ENCODE measurements at places on chromosomes 7 and 10.

GRCh38 chr7:7944619-7945282, 23.8 kb upstream of the GLCCI1 start:
- DNase-seq: no peak

GRCh38 chr7:5636446-5636835, 145.0 kb downstream of the RNF216 start:
- no peak for DNase-seq

DNA sequence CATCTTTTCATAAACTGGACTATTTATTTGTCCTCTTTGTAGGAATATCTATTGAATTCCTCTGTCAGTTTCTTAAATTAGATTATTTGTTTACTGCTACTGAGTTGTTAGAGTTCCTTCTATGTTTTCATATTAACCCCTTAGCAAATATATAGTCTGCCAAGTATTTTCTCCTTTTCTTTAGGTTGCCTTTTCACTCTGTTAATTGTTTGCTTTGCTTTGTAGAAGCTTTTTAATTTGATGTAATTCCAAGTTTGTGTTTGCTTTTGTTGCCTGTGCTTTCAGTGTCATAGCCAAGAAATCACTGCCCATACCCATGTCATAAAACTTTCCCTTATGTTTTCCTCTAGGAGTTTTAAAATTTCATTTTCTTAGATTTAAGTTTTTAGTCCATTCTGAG, 256.2 kb upstream of the SEMA3A start:
- no peak for DNase-seq

DNA sequence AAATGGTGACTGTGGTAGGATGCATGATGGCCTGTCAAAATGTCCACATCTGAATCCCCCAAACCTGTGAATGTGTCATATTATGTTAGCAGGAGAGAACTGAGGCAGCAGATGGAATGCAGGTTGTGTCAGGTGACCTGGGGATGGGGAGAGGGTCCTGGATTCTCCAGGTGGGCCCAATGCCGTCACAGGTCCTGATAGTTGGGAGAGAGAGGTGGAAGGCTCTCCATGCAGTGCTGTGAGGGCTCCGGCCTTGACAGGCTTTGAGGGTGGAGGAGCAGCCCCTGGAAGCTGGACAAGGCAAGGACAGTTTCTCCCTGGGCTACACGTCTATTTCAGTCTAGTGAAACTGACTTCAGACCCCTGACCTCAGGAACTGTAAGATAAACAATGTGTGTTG, 330.9 kb upstream of the ZNF32 start:
- DNase-seq: no peak

GRCh38 chr7:148487912-148488311, 102.7 kb upstream of the C7orf33 start:
- no peak for DNase-seq

GRCh38 chr7:54253036-54253373, 289.2 kb upstream of the VSTM2A start:
- no peak for DNase-seq

GRCh38 chr10:124716369-124716768, 27.8 kb downstream of the FAM53B start:
- DNase-seq: no peak

GRCh38 chr7:117673367-117673766, 193.5 kb downstream of the CFTR start:
- DNase-seq: no peak

GRCh38 chr10:15027741-15028140, 16.0 kb upstream of the OLAH start:
- no peak for DNase-seq

GRCh38 chr7:22700559-22701002, 26.4 kb upstream of the IL6 start:
- DNase-seq: peak; percentile 19

DNA sequence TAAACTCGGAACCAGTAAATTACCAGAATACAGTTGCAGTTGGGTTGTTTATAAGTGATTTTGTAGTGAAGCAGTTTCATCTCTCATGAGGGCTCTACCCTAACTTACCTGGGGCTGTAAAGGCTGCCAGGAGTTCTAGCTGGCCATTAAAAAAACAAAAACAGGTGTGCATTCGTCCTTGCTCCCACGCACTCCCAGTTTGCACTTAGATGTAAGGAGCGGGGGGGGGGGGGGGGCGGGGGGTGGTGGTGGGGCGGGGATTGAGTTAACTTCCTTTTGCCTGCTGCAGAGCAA, 2.3 kb upstream of the PFKFB3 start:
- no peak for DNase-seq

DNA sequence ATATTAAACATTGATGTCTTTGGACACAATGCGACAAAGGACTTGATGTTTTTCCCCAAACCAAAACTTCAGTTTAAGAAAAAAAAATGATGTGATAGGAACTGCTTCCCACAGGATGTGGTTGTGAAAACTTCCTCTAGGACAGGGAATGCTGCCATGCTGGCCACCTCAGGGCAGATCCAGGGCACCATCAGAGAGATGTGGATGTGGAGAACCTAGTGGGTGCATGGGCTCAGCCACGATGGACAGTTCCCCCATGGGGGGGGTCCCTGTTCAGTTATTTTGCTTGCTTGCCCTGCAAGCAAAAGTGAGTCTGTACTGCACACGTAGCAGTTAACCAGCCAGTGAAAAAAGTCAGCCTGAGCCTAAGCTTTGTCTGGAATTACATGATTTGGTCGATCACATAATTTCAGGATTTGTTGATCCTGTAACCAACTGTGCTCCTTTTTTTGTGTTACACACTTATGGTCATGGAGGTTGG, 36.3 kb downstream of the LAMB4 start:
- no peak for DNase-seq

DNA sequence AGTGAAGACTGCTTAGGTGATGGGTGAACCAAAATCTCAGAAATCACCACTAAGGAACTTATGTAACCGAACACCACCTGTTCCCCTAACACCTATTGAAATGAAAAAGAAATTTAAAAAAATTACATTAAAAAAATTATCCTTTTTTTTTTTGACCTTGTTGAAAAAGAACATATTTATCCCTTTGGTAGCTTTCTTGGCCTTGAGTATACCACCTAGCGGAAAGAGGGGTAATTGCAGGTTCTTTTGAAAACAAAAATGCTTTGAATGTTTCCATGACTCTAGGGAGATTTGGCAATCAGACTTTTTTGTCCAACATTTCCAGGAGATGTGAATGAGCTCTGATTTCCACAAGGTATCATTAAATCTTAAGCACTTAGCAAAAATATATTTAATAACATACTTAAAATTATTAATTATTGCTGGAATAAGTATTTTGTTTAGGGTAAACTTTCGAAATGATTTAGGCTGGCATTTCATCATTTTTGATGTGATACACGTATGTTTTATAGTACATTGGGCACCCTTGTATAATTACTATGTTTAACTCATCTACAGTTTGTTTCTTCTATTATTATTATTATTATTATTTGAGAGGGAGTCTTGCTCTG, 47.0 kb upstream of the ELMO1 start:
- DNase-seq: peak; percentile 49

DNA sequence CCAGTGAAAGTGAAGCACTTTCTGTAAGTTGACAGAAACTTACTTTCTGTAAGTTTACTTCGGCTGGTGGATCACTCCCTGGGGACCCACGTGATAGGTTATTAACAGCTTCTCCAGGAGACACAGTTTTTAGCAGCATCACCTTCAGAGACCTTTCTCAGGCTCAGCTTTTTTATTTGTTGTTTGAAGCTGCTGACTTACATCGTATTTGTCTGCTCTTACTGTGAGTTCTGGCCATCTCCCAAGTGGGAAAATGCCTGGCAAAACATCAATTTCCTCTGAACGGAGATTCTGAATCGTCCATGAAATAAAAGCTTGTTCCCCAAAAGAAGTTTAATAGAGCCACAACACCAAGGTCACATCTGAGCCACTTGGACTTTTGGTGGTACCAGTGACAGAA, 178.7 kb upstream of the PODXL start:
- DNase-seq: no peak

DNA sequence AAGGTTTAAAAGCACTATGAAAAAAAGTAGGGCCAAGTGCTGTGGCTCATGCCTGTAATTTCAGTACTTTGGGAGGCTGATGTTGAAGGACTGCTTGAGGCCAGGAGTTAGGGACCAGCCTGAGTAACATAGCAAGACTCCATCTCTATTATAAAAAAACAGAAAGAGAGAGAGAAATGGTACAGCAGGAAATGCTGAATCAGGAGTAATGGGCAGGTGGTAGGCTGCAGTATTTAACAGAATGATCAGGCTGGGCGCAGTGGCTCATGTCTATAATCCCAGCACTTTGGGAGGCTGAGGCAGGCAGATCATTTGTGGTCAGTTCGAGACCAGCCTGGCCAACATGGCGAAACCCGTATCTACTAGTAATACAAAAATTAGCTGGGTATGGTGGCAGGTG, 49.6 kb downstream of the SCD start:
- no peak for DNase-seq

- DNase-seq: no peak
These were observed 81.3 kb downstream of the OSBPL3 start for GRCh38 chr7:24898691-24899090.

DNA sequence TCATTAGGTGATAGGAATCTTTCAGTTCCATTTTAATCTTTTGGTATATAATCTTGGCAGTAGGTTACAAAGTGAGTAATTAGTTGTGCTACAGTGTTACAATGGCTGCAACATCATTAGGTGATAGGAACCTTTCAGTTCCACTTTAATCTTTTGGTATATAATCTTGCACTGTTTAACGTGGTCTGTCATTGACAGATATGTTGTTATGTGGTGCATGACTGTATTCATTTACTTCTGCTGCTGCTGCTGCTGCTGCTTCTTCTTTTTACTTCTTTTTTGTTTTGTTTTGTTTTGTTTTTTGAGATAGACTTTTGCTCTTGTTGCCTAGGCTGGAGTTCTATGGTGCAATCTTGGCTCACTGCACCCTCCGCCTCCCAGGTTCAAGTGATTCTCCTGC, 28.6 kb downstream of the ST7 start:
- DNase-seq: no peak

- DNase-seq: no peak
These were observed 1104.2 kb upstream of the LRRN3 start for GRCh38 chr7:109986701-109987100.

- DNase-seq: peak; percentile 12
These were observed 10.4 kb upstream of the PRKG1 start for GRCh38 chr10:51063659-51064535.

DNA sequence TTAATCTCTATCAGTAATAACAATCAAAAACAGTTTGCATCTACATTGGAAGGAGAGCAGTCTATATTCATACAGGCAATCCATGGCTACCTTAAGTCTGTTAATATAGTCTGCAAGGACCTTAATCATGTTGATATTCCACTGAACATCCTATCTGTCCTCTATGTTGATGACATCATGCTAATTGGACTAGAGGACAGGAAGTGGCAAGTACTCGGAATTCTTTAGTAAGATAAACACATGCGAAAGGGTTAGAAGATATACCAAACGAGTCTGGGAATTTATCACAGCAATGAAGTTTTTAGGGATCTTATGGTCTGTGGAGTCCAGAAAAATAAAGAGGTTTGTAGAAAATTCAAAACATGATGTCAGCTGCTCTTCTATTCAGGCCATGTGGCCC, 11.3 kb upstream of the SAMD9L start:
- DNase-seq: no peak

GRCh38 chr7:138866353-138866752, 68.4 kb upstream of the ATP6V0A4 start:
- DNase-seq: no peak

DNA sequence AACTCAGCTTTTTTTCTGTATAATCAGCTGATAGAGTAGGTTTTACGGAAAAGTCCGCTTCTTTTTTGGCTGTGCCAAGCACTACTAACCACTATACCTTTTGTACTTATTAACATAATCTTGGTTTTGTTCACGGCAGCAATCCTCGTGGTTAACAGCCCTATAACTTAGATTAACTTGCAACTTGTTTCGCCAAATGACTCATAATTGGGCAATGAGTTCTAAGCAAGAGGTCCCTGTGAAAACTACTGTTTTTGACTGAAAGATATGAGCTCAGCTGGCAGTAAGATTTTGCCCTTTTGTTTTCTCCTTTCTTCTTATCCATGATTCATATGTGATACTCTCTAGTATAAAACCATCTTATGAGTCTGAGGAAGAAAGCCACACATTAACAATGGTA, 345.0 kb upstream of the PCDH15 start:
- DNase-seq: no peak

DNA sequence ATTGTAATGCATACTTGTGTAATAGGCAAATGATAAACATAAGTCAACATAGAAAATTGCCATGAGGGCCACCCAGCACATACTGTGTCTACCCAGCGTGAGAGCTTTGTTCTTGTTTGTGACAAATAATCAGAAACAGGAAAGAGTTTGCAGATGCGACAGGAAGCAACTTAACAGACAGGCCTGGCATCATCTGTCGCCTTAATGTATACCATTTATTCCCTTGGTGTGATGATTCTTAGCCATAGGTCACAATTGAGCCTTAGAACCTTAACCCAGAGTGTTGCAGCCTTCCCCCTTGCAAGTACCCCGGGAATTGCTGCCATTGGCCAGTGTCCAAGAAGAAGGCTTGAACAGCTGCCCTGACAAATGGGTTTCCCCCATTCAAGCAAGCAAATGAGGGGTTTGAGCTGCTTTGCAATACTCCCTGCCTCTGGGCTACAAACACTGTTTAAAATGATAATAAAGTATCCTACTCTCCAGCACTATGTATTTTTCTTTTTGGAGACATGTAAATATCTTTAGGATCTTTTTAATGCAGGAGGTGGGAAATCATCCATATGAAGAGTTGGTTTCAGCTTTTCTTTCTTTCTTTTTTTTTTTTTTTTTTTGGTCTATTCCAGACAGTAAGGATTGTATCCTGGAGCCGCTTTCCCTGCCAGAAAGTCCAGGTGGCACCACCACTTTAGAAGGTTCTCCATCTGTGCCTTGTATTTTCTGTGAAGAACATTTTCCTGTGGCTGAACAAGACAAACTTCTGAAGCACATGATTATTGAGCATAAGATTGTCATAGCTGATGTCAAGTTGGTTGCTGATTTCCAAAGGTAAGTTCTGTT, 80.0 kb downstream of the ZNF277 start:
- DNase-seq: no peak

DNA sequence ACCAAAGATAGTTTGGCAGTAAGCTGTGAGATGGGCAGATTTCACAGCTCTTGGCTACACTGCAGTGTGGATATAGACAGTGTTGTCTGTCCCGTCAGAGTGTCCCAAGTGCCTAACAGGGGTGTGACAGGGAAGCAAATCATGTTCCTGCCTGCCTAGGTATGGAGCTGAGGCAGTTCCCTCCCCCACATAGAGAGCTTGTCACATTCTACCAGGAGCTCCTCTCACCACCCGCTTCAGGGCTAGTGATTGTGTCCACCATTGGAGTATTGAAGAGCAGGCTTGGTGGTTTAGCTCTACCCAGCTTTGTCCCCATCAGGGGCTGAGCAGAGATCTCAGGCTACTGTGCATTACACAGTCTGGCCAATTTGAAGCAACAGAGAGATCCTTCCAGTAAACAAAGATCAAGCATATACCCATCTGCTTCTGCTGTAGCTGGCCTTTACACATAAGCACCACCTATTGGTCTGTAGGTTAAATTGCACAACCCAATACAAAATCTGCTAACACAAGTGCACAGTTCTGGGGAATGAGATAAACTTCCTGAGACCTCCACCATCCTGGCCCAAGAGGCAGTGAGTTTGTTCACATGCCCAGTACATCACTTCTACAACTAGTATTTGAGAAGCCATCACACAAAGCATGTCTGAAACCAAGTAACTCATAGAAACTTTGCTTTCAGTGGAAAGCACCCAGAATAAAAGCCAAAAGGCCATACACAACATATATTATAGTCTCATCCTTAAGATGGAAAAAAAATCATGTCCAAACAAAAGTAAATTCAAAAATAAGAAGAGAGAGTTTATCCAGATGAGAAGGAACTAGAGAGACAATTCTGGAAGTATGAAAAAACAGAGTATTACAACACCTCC, 67.3 kb downstream of the GLCCI1 start:
- peak; percentile 53 for DNase-seq

- DNase-seq: no peak
These were observed 88.6 kb downstream of the VIM start for GRCh38 chr10:17316488-17317170.
